Foreskin melanocyte (primary cell): ENCODE measurements at places on chromosomes 2 and 18.

- peak; percentile 81 for DNase-seq
Observed at GRCh38 chr2:30165050-30165520, 18.3 kb downstream of the YPEL5 start.

DNA sequence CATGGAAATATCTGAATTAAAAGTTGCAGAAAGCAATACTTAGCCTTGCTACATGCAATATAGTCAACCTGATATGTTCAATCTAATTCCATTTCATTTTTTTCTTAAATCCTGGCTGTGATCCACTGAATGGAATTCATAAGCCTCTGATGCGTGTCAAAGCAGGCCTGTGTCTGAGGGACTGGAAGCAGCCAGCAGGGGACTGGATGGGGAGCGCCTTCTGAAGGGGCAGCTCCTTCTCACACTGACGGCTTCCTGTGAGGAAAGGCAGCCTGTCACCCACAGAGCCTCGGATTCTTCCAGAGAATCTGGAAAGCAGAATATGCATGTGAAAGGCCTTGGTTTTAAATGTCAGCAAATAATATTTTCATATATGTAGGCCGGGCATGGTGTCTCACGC, 73.5 kb downstream of the KCNF1 start:
- no peak for DNase-seq

GRCh38 chr2:200363279-200363678, 56.8 kb downstream of the SPATS2L start:
- DNase-seq: no peak

DNA sequence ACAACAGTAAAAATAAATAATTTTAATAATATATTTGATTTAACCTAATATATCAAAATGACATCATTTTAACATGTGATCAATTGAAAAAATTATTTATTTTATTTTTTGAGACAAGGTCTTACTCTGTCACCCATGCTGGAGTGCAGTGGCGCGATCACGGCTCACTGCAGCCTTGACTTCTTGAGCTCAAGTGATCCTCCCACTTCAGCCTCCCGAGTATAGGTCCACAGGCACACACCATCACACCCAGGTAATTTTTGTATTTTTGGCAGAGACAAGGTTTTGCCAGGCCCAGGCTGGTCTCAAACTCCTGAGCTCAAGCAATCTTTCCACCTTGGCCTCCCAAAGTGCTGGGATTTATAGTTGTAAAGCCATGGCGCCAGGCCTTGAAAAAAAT, 126.7 kb upstream of the COPS8 start:
- DNase-seq: no peak

- no peak for DNase-seq
Observed at GRCh38 chr2:220891405-220891804, 680.7 kb downstream of the EPHA4 start.

GRCh38 chr2:158140201-158140600, 38.5 kb downstream of the UPP2 start:
- DNase-seq: peak; percentile 36

DNA sequence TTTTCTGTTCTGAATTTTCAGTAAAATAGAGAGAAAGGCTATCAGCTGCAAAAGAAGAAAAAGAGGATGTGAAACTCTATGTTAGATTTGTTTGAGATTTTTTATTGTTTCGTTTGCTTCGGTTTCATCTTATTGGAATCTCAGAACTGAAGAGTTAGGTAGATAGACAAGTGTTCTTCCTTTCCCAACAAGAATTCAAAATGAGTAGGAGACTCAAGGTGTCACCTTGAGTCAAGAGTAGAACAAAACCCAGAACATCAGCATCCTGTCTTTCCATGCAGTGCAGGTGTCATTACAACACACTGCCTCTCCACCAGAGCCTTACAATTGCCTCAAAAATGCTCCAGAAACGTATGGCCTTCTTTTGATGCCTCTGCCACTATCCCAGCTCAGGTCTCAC, 21.1 kb downstream of the NBAS start:
- no peak for DNase-seq

GRCh38 chr2:82837588-82838304, 1621.3 kb downstream of the SUCLG1 start:
- DNase-seq: no peak

- no peak for DNase-seq
Observed at GRCh38 chr2:176845718-176846117, 366.9 kb upstream of the HNRNPA3 start.

DNA sequence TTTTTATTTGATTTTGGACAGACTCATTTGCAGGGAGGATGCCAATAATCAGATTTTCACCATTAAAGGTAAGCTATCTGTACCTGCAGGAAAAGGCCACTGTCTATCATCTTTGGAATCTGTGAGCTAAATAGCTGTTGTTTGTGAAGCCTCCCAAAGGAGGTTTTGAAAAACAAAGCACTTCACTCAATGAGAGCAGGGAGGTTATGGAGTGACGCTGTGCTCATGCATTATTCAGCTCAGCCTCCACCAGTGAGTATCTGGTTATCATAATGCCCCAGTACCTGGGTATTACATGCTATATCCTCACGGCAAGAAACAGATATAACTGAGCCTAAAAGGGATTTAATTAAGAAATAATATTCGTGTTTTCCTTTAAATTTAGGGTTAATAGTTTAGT, 189.6 kb upstream of the PIK3C3 start:
- no peak for DNase-seq

DNA sequence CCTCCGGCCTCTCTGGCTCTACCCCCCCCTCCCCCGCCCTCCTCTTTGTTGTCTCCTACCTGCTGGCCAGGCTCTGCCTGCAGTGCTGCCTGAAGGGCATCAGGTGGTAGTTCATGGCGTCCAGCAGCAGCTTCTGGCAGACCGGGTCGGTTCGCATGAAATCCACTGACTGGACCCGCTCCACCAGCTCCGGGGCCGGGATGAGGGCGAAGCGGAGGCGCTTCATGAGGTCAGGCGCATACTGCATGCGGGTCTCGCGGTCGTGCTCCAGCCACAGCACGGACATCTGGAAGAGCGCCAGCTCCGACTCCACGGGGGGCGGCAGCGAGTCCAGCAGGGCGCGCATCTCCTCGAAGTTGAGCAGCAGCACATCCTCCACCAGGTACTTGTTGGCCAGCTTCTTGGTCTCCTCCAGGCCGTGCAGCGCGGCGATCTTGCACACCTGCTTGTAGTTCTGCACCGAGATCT, 3.2 kb downstream of the KLHL14 start:
- no peak for DNase-seq

- peak; percentile 77 for DNase-seq
Observed at GRCh38 chr18:25650201-25650941, 298.4 kb upstream of the ZNF521 start.

GRCh38 chr2:106990297-106990696, 104.3 kb upstream of the ST6GAL2 start:
- DNase-seq: no peak

DNA sequence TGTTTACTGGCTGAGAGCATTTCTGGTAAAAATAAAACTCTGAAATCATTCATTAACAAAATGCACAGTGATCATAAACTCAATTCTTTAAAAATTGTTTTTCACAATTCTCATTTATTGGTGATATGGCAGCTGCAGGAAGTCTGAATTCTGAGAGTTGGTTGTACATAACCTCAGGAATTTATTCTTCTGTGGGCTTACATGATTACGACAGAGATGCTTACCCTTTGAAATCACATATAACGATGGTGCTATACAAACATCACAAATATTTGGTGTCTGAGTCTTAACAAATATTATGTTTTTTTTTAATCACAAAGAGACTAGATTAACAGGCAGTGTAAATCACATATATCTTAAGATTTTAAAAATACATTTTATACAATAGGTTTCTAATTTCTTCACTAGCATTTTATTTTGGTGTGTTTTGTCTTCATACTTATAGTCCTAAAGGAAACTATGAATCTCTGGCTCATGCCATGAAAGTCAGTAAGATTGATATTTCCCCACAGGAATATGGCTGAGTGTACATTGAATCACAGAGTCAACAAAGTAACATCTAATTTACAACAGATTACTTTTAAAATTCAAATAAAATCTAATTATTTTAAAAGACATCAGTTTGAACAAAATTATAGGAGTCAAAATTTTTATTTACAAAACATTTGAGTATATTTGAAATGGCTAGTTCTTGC, 318.8 kb upstream of the THUMPD2 start:
- DNase-seq: no peak

- DNase-seq: no peak
Observed at GRCh38 chr2:38601463-38602135, 1.1 kb downstream of the HNRNPLL start.

DNA sequence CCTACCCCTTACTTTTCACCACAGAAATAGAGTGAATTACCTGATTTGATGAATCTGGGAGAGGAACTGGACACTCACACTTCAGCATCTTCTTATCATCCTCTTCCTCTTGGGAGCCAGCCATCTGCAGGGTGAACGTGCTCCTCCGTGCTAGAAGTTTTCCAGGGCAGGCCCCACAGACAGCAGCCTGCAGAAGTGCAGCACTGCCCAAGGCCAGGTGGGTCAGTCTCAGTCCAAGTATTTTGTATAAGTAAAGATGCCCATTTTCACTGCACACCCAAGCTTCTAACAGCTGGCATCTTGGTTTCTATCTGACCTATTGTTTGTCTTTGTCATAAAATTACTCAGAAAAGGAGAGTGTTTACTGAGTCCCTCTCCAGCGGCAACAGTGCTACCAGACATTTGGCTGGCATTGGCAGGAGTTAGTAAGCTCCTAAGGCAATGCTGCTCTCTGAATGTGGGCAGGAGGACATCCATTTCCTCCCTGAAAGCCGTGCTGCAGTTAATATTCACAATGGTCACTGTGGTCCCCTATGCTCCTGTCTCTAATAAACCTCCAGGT, 222.6 kb upstream of the CTAGE1 start:
- DNase-seq: no peak

DNA sequence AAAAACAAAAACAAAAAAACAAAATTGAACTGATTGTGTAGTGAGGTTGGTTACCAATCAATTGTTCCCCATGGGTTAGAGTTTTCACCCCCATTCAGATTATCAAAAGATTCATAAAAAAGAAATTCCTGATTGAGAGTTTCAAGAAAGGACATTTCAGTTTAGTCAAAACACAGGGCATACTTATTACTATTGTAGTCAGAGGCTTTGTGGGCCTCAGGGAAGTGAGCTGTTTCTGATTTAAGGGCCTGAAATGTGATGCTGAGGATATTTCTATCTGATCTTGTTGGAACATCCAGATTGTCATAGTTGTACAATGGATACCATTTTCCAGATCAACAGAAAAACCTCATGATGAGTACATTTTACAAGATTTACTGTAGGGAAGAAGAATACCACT, 368.1 kb upstream of the NETO1 start:
- no peak for DNase-seq

- no peak for DNase-seq
Observed at GRCh38 chr2:120360307-120360855, 14.4 kb downstream of the INHBB start.

DNA sequence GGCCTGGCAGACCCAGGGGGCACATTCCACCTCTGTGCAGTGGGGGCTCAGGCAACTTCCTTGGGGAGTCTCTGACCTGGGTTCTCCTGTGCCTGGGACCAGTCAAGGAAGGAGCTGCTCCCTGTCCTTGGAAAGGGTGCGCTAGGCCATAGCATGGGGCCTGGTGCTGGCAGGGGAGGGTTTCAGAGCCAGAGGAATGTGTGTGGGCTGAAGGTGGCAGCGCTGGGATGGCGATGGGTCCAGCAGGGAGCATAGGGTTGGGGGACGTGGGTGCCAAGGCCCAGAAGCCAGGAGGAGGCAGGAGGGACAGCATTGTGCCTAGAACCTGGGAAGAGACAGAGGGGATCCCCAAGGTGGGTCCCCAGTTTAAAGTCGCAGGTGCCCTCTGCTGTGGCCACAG, 66.3 kb upstream of the TUBA3E start:
- no peak for DNase-seq

- no peak for DNase-seq
Observed at GRCh38 chr2:128499367-128500137, 180.9 kb upstream of the HS6ST1 start.

GRCh38 chr2:127072970-127073369, 34.0 kb downstream of the BIN1 start:
- no peak for DNase-seq

- no peak for DNase-seq
Observed at GRCh38 chr2:147464737-147465357, 380.0 kb upstream of the ACVR2A start.

DNA sequence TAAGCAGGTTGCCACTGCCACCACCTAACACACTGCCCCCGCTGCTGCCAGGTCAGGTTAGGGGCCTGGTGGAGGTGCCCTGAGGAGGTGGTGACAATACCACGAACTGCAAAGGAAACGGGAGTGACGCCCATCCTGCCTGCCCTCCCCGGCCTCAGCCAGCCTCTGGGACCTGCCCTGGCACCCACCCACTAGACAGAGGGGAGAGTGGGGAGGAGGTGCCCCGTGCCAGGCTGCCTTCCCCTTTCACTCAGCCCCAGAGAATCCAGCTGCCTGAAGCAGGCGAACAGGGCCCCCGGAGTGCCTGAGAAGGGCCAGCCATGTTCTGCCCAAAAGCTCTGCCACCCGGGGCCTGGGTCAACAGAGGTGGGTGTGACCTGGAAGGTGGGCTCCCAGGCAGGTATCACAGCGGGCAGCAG, 44.5 kb upstream of the FOSL2 start:
- no peak for DNase-seq

GRCh38 chr2:118994172-118994700, 52.2 kb downstream of the MARCO start:
- DNase-seq: no peak

DNA sequence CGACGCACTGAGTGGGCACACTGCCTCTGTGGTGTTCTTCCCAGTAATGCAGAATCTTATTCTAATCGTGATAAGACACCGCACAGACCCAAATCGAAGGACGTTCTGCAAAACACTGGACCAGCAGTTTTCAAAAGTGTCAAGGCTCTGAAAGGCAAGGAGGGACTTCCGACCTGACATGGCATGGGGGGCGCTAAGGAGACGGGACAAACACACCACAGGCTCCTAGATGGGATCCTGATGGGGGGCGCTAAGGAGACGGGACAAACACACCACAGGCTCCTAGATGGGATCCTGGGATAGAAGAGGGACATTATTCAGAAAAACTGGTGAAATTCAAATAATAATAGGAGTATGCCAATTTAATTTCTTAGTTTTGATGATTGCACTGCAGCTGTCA, 191.4 kb downstream of the LDLRAD4 start:
- DNase-seq: no peak

DNA sequence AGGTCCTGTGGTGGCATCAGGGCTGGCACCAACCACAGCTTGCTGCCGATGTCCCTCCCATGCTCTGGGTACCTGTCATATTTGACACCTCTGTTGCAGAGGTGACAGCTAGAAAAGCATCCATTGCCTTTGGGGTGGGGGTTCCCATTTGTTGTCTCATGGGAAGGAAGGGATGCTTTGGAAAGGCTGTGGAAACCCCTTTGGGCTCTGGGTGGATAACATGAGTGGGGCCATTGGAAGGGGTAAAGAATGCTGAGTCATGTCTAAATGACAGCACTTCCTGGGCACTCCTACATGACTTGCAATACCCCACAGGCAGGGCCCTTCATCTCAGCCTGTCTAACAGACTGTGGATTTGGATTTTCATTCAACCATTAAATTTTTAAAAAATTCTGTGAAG, 27.8 kb downstream of the CTIF start:
- no peak for DNase-seq

- no peak for DNase-seq
Observed at GRCh38 chr18:44709307-44710126, 28.8 kb downstream of the SETBP1 start.
